Left renal cortex interstitium (tissue), 4 donors: ENCODE measurements at places on chromosomes 2 and 18. TPM values are rescaled to one million over a fixed set of nuclear protein-coding genes. Genes with fewer than 3 reads are reported as not detected.

The FN1 gene
- polyA plus RNA-seq, result 489 TPM

DNA sequence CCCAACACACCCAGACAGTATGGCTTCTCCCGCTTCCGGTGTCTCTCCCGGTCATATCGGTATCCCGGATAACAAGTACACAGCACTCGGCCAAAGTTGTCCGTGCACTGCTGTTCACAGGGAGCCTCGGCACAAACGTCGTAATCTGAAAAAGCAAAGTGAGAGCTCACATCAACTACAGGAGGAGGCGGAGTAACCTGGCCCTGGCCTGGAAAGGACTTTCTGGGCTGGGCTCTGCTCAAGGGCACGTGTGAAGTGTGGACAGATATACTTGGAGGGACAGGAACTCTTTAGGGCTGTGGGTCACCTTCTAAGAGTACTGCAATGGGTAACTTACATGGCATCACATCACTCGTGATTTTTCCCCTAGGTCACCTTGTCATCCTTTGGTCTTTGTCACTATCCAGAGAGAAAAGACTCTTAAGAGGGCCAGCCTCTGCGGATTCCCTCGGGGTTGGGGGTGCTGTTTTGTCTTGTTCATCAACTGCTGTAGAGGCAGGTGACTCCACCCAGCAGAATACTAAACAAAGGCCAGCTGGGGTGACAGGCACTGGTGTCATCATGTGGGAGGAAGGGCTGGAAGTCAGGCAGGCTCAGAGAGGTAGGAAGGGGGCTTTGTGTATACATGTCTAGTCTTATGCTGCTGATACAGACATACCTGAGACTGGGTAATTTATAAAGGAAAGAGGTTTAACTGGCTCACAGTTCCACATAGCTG, 110.6 kb upstream of the LMAN1 start:
- no peak for DNase-seq

DNA sequence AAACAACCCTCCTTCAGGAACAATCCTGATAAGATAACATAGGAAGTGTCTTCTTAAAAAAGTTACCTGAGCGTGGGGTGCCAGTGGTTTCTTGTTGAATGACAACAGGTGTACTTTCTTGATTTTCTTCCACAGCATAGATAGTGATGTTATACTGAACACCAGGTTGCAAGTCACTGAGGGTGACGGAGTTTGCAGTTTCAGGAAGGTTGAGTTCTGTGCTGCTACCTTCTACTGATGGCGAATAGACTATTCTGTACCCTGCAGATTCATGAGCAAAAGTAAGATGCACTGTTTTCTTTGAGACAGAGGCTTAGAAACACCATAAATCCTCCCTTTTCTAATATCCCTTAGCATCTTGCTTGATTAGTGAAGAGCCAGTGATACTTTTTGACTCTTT, 28.8 kb downstream of the FN1 start:
- no peak for DNase-seq

DNA sequence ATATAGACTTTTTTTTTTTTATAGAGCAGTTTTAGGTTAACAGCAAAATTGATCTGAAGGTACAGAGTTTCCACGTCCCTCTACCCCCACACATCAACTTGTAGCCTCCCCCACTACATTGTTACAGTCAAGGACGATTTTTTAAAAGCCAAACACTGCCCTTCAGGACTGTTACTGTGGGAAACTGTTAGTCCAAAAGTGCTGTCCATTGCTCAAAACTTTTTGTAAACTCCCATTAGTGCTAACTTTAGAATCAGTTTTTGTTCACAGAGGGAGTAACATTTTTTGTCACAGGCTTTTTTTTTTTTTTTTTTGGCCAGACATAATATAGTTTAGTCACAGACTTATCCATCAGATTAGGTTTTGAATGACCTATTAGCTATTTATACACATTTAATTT, 24.1 kb downstream of the ELP2 start:
- no peak for DNase-seq

DNA sequence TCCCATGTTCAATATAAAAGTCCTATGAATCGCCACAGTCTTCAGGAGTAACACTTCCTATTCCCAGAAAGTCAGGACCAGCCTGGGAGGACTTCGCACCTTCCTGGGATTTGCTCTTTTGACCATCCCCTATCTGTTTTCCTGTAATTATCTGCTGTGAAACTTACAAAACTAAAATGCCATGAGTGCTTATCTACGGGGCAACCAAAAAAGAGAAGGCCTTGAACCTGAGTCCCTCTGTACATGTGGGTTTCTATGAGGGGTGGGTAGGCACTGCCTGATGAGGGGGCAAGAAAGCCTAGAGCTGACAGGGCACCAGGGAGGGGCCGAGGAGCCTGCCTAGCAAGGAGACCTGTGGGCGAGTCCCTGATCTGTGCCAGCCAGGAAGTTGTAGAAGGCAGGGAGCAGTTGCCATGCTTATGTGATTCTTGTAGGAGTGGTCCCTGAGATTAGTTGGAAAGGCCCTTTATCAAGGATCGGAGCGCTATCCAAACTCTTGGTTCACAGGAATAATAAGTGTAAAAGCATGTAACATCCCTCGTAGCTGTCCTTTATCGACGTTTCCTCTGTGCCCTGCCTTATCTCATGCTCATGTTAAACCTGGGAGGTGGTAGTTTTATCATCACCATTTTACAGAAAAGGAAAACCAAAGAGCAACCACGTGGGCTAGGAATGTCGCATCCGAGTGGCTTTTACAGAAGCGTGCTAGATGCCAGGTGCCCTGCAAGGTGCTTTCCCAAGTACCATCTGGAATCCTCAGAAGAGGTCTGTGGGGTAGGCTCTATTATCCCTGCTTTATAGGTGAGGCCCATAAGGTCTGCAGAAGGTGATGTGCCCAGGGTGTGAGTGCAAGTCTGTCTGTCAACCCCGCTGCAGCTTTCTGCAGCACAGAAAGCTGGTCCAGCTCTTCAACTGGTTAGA, 111.8 kb downstream of the B3GNT2 start:
- DNase-seq, result no peak

The ACMSD gene
- polyA plus RNA-seq, result 36.4 TPM

GRCh38 chr18:76721207-76721996, 101.0 kb upstream of the ZNF236 start:
- no peak for DNase-seq

DNA sequence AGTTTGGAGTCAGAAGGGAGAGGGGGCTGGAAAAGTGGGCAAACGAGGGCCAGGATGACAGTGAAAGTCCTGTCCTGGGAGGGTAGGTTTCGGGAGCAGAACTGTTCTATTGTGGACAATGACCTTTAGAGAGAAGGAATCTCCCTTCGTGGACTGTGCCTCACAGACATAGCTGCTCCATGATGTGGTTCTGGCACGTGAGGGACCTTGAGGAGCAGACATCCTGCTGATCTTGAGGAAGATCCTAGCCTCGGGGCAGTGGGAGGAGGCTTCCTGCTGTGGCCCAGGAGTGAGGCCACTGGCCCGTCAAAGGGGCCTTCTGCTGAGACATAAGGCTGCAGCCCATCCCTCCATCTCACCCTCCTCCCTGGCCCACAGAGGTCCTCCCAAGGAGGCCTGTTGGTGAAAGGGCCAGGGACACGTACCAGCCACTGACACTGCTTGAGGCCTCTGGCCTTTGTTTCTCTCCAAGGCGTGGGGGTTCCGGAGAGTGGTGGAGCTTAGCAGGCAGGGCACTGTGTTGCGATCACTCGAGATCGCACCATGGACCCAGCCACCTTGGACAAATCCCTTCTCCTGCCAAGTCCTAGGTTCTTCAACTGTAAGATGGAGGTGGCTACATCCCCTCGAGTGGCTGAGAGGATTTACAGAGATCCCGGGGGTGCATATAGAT, 167.2 kb downstream of the CELF4 start:
- DNase-seq, result no peak

The MALL gene
- polyA plus RNA-seq, result 12.4 TPM

DNA sequence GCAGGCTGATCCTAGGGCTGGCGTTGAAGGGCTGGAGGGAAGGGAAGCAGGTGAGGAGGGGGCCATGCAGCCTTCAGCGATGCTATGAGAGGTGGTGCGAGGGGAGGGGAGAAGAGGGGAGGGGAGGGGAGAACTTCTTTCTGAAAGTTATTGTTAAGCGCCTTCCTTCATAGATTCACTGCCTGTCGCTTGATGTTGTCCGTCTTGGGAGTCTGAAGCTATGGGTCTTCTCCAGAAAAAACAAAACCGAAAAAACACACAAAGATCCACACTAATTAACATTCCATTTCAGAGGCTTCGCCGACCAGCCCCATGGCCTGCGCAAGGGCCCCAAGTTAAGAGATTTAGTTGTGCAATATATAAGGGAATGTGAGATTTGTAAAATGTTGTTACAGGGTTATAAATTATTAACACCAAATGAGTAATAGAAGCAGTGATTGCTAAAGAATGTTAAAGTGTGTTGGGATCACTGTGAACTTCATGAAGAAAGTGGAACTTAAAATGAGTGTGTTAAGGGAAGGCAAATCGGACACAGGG, 758 bp downstream of the CFAP221 start:
- no peak for DNase-seq

GRCh38 chr2:14554849-14555545, 77.5 kb upstream of the LRATD1 start:
- no peak for DNase-seq

GRCh38 chr2:180652794-180653193, 327.6 kb upstream of the UBE2E3 start:
- DNase-seq, result no peak

The CAPN13 gene
- 1.6 TPM for polyA plus RNA-seq

DNA sequence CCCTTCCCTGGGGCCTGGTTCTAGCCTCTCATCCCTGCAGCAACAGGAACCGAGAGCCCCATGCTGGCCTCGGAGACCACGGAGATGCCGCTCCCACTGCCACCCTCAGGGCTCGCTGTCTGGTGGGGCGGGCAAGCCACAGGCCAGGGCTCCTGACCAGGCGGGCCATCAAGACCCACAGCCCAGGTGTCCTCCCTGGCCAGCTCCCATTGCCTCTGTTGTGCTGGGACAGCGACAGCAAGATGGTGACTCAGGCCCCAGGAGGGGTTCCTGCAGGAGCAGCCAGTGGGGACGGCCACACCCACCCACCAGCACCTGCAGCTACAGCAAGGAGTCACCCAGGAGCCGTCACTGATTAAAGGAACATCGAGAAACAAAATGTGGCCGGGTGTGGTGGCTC, 7.4 kb downstream of the KLHL30 start:
- no peak for DNase-seq

GRCh38 chr2:233164967-233165366, 86.5 kb upstream of the ATG16L1 start:
- no peak for DNase-seq

GRCh38 chr2:218471036-218471435, 52.1 kb downstream of the VIL1 start:
- DNase-seq, result no peak

- DNase-seq, result no peak
These were observed 863.4 kb upstream of the KLHL29 start for GRCh38 chr2:22521620-22522019.

GRCh38 chr18:51541230-51541629, 343.7 kb upstream of the MEX3C start:
- DNase-seq, result no peak

GRCh38 chr2:203997980-203998809, 61.6 kb downstream of the ICOS start:
- DNase-seq, result no peak

The EPAS1 gene
- 62.4 TPM for polyA plus RNA-seq

The GCG gene
- polyA plus RNA-seq, result not detected

- DNase-seq, result no peak
These were observed 7.5 kb downstream of the C2orf49 start for GRCh38 chr2:105344704-105345345.

DNA sequence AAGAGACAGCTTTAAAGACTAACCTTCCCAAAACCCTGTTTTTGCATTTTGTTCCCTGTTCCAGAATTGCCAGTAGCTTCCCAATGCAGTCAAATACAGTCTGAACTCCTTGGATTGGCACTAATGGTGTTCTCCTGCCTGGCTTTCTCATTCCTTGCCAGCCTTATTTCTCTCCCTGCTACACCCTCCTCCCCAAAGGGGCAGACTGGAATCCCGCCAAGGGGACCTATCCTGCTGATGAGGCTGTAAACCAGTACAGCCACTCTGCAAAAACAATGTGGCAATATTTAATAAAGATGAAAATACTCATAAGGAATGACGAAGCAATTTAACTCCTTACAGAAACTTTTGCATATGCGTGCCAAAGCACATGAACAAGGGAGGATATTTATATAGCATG, 4.5 kb upstream of the SLC4A5 start:
- no peak for DNase-seq

The SKA1 gene
- polyA plus RNA-seq, result 5.7 TPM

The SLC39A10 gene
- 86.9 TPM for polyA plus RNA-seq

The AQP12A gene
- polyA plus RNA-seq, result not detected

- no peak for DNase-seq
These were observed 555.8 kb upstream of the SALL3 start for GRCh38 chr18:78423811-78424210.

- DNase-seq, result peak; percentile 58
These were observed 784 bp downstream of the ROCK1 start for GRCh38 chr18:21110713-21111345.

DNA sequence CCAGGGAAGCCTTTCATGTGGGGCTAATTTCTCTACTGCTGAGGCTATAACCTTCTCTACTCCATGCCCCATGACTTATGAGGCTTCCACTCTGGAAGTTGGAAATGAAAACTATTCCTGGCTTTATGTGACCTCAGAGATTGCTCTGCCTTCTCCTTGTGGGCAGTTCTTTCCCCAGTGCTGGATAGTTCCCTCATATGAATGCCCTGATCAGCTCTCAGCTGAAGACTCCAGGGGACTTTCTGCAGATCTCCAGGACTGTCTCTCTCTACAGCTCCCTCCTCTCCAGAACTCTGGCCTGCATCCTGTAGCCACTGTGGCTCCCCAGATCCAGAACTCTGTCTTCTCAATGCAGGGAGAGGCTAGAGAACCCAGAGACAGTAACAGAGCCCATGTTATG, 235.1 kb downstream of the SEPTIN10 start:
- DNase-seq, result no peak

GRCh38 chr2:63051042-63051794, 588 bp downstream of the OTX1 start:
- DNase-seq, result no peak

The ST8SIA3 gene
- polyA plus RNA-seq, result not detected

GRCh38 chr2:69914950-69915945, at the start of gene MXD1:
MXD1 (plus strand) TSS chr2:69915109; CDS start chr2:69915331, 222 bp downstream.
- DNase-seq, result no peak

DNA sequence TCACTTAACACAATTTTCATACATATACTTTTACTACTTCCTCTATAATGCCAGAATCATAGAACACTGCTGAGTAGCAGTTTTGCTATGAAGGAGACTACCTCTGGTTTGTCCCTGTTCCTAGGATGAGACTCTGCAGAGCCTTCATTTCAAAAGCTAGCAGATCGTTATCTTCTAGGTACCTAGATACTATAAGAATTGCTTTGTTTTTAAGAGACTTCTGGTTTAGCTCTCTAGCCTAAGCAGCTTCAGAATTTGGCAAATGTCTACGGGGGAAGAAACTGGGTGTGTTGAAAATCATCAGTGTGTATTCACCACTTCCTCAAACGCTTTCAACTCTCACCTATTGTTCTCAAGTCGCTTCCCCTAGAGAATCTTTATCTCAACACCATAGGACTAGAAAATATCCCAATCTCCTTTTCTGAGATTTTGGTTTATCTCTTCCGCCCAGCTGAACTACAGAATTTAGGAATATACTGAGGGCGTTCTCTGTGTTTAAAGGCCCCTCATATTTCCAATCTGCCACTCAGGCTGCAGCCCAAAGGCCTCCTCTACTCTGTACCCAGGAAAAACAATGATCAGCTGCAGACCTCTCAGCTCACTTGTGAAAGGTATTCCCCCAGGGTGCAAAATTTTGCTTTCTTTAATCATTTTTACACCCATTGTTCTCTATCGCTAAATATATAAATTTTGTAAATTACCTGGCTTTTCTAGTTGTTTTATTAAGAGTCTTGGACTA, 28.7 kb downstream of the SMAD2 start:
- DNase-seq, result no peak
